ENCODE measurements at places on chromosomes 6 and 20.

DNA sequence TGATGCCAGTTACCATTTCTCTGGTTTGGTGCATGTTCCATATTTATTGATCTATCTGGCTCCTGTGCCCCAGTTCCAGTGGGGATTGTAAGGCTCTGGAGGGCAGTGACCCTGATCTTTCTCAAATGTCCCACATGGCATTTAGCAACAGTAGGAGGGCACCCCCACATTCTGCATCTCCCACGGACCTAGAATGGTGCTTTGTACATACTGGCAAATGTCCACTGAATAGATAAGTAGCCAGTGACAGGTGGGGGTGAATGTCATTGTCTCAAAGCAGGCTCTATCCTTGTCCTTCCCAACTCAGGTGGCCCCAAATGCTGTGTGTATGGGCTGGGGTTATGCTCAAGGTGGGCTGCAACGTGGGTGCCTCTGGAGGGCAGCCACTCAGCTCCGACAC is 84.2 kb downstream of the TMEM242 start:
- no peak for DNase-seq

DNA sequence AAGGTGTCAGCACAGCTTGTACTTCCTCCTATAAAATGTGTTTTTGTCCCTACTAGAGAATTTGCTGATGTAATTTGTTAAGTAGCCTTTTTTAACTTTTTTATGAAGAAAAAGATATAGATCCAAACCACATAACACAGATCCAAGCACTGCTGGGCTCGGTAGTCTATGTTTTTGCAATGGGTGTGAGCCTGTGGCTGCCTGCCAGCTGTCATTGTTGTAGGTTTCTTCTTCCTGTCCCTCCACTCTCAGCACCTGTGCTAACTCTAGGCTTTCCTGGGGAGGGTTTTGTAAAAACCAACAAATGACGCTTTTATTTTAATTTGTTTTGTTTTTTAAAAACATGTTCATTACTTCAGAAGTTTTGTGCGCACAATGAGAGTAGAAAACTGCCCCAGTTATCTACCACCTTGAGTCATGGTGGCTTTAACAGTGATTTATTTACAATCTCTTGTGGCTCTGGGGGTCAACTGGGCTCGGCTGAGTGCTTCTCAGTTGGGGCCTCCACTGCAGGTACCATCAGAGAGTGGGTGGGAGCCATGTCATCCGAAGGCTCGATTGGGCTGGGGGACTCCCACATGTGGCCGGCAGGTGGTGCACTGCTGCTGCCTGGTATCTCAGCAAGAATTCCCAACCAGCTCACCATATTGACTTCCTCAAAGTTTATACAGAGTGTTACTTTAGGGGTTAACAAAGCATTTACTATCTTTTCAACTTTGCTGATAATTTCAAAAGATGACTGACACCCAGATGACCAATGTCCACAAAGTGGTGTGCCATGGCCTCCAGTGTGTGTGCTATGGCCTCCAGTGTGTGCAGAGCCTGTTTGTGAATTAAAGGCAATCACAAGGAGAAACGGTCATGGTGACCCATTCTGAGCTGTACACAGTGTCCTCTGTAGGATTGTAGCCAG is 3.0 kb upstream of the CCR6 start:
- DNase-seq = peak; percentile 65

DNA sequence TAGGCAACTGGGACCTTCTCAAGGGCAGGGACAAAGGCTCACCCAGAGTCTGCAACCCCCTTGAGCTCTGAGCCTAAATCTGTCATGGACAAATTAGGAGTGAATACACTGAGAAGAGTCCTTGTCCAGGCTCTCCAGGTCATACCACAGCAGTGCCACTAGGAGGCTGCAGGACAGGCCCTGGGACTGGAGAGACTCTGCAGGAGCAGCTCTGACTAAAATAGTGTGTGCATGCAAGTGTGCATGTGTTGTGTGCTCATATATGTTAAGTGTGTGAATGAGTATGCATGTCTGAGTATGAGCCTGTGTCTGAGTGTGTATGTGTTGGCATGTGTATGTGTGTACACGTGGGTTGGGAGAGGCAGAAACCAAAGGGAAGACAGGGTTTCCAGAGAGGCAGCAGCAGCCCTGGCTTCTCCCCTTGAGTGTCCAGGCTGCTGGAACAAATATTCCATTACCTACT is 27.1 kb downstream of the MRPL14 start:
- no peak for DNase-seq

DNA sequence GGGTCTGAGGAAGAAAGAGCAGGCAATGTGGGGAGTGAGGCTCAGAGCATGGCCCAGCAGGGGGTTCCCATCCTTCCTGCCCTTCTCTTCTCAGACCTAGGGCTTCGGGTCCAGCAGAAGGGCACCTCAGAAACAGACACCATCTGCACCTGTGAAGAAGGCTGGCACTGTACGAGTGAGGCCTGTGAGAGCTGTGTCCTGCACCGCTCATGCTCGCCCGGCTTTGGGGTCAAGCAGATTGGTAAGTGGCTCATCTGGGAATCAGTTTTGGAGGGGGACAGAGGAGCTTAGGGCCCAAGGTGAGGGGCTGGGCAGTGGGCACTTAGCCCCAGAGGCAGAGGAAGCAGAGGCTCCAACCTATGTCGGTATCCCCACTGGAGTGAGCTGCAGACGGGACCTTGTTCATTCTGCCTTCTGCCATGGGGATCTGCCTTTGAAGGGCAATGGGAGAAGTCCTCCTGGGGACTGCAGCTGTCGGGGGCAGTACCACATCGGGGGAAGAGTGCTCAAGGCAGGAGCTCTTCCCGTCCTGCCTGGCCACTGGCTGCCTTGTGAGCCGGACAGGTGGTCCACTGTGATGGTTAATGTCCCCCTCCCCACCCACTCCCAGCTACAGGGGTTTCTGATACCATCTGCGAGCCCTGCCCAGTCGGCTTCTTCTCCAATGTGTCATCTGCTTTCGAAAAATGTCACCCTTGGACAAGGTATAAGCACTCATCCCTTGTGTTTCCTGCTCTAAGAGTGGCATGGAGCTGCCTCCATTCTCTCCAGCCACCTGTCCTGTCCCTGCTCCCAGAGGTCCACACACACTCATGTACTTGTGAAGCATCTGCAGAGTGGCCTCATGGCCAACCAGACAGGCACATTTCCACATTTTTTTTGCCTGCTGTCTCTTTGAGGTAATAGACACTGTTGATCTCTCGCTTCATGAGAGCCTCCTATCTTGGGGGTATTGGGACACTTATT is 4.7 kb downstream of the CD40 start:
- no peak for DNase-seq

DNA sequence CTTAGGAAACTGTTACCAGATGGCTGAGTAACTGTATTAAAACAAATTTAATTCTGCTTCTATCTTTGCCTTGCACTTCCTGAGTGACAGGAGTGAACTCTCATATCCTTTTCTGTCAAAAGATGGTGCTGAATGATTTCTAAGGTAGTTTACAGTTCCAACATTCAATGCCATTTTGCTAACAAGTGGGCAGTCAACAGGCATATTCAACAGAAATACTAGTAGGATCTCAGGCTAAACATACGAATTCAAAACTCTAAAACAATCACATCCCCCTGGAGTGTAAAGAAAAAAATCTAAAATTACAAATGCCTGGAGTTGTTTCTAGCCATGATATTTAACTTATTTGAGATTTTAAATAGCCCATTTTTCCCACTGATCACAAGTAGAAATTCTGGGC is 6.7 kb downstream of the PSMB9 start:
- DNase-seq = no peak

DNA sequence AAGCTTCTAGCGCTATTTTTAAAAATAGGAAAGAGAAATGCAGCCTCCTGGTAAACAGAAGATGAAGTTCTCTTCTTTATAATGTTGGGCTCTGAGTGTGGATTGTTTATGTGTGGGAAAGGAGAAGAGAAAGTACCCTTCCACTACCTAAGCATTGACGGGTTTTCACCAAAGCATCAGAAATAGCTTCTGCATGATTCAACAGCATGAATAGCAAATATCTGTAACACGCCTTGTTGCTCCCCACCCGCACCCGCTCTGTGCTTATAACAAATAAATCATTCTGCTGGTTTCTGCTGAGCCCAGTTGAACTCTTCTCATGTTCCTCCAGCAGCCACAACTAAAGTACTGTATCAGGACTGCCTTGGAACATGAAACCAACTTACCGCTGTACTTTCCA is 20.7 kb downstream of the TXLNB start:
- peak; percentile 30 for DNase-seq
